ENCODE measurements at places on chromosomes 1 and 21.

- peak; percentile 17 for DNase-seq
Observed at GRCh38 chr1:32848354-32849063, 22.2 kb downstream of the FNDC5 start.

DNA sequence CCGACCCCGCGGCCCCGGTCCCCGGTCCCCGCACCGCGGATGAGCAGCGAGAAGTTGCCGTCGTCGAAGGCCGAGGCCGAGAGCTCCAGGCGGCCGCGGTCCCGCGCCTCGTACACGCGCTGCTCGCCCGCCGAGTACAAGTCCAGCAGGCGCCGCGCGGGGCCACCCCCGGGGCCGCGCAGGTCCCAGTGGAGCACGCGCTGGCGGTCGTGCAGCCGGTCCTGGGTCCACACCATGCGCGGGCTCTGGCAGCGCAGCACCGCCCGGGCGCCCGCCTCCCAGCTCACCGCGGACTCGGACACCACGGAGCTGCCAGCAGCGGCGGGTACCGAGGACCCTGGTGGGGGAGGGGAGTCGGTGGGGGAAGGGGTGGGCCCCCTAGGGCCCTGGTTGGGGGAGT, 2.9 kb downstream of the MXRA8 start:
- peak; percentile 69 for DNase-seq

GRCh38 chr1:195745189-195746010, 862.8 kb downstream of the KCNT2 start:
- no peak for DNase-seq

GRCh38 chr1:72483846-72484357, 201.6 kb upstream of the NEGR1 start:
- DNase-seq = no peak

DNA sequence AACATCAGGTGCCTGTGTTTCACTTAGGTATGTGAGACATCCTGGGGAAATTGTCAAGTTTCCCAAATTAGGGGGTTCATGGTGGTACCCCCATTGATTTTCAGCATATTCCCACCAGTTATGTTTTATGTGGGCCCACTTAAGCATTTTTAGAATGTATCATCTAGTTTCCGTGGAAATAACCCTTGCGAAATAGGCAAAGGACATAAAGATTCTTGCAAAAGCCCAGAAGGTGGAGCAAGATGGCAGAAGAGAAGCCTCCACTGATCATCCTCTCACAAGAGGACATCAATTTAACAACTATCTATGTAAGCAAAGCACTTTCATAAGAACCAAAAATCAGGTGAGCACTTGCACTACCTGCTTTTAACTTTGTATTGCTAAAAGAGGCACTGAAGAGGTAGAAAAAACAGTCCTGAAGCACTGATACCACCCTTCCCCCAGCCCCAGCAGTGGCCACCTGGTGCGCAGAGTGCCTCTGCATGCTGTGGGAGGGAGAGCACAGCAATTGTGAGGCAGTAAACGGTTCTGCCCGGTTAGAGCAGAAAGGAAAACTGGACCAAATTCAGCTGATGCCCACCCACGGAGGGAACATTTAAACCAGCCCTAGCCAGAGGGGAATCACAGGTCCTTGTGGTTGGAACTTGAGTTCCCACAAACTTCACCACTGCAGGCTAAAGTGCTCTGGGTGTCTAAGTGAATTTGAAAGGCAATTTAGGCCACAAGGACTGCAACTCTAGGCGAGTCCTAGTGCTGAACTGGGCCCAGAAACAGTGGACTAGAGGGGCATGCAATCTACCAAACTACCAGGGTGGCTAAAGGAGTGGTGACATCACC, 23.2 kb downstream of the MCOLN2 start:
- DNase-seq = no peak

DNA sequence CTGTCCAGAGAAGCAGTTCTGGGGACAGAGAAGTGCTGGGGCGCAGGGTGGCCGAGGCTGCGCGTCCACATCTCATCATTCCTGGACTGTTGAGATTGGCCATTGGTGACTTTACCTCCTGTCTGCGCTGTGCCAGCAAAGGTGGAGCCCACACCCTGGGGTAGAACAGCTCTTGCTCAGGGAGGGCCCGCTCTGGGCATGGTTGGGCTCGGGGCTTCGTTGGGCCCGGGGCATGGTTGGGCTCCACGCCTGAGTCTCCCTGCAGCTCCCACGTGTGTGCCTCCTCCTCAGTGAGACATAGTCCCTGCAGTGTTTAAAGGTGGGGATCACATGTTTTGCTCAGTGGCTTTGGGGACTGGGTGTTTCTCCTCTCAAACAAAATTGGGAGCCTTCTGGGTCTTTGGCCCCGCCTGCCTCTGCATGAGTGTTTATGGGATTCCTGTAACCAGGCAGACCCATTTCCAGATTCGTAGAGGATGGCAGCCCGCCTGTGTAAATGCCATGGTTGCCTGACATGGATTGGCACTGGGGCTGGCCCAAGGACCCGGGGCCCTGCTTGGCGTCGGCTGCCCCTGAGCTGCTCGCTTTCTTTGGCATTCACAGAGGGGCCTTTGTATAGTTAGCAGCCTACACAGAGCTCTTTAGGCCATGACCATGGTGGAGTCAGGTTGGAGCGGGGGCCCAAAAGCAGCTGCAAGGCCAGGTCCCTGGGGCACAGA, 104.6 kb downstream of the TLR5 start:
- no peak for DNase-seq

DNA sequence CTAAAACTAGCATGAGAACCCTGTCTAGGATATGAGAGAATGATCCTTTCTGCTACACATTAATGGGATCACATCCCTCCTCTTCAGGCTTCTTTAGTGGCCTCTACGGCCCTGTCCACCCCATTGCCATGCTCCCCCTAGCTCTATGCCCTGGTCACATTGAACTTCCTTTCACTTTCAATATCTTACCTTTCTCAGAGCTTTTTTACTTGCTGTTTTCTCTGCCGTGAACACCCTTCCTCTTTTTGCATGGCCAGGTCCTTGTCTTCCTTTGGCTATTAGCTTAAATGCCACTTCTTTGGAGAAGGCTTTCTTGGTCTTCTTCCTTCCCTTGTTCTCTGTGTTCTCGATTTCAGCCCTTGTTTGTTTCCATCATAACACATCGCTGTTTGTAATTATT, 97.4 kb downstream of the GIPC2 start:
- no peak for DNase-seq

- DNase-seq = peak; percentile 29
Observed at GRCh38 chr1:163168053-163168452, 34.7 kb downstream of the RGS5 start.

DNA sequence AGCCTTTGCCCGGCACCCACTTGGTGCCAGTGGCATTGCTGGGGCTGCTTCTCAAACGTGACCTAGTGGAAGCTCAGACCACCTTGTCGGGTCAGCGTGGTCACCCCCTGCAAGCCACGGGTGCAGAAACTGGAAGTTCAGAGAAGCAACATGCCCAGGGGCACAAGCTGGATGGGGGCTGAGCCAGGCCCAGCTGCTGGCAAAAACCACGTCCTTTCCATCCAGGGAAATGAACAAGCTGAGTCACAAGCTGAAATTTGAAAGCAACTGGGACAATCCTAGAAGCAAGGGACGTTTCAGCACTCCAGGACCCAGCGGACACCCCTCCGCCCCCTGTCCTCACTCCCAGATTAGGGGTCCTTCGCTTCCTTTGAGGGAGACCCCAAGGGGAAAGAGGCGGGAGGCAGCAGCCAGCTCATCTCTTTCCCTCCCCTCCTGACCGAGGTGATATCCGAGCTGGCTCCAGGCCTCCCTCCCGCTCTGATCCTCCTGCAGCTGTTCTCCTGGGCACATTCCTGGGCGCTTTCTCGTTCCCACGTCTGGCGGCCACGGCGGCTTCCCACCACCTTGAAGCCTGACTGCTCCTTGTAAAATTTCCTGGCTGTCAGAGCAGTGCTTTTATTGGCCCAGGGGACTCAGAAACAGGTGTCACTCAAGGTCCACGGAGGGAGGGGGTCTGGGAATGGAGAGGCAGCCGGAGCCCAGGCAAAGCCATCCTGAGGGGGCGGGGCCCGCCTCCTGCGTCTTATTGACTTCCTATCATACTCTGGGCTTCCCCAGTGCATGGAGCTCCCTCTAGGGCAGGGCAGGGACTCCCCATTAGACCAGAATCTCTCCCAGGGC, 62.8 kb downstream of the PAX7 start:
- DNase-seq = peak; percentile 49

All from eye (tissue), 1 donor.